CD4-positive, alpha-beta T cell treated with Interleukin-4 for 1 hour (primary cell): ENCODE measurements at places on chromosomes 11 and 22.

DNA sequence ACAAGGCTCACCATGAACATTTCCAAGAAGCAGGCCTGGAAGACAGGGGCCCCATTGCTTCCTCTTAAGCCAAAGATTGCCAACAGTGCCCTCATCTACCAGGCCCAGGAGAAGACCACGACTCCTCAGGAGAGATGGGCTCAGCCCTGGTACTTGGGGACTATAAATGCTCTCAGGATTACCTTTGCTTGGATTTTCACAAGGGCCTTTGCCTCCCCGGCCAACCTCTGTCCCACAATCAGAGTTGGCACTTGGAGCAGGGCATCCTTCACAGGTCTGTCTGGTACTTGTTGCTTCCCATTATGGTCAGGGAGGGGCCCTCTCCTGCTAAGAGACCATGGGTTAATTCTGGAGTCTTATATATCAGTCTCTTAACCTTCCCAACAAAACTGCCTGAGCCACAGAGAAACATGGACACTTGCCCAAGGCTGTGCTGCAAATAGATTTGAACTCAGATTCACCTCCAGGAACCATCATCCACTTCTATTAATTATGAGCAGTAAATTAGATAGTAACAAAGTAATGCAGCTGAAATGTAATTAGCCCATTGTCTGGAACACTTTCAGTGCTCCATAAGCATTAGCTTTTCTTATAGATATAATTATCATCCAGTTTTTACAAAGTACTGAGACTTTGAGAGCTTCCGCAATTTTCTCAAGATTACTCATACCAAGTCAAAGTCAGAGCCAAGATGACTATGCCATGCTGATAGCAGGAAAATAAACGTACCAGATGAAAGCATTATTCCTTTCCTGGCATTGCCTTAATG, 33.5 kb downstream of the POU2AF3 start:
- DNase-seq: no peak

- no peak for DNase-seq
Measured at GRCh38 chr11:35792148-35792845, 129.7 kb downstream of the TRIM44 start.

DNA sequence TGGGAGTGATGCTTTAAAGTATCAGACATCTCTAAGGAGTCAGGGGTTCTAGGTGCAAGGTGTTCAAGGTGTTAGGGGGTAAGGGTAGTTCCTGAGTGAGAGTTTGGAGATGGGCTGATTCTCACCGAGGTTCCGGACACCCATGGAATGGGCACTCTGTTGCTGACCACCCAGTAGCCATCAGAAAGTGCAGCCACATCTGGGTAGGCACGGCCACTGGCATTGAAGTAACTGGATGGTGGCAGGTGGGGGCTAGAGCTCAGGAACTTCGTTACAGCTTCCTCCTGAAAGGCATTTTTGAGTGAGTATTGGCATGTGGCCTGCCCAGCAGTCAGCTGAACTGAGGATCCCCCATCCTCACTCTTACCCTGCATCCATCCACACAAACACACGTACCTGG, 3.0 kb upstream of the TAF10 start:
- no peak for DNase-seq

DNA sequence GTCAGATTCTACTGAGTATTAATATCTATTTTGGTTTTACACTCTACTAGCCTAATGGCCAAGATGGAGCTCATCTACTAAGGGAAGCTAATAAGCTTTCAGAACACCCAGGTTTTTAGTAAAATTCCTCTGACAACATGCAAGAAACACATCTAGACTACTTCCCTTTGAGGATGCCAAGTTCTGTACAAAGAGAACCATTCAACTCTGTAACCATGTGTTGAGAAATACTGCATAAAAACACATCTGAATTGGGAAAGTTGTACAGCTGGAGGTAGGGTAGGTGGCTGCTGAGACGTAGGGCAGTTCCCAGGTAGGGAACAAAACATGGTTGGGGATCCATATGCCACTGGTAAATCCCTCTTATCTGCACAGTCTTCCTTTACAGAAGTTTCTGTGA, 66.2 kb downstream of the SC5D start:
- DNase-seq: no peak

- no peak for DNase-seq
Measured at GRCh38 chr11:106302416-106302815, 225.0 kb downstream of the AASDHPPT start.

GRCh38 chr11:59678118-59678812, 9.4 kb upstream of the PATL1 start:
- no peak for DNase-seq

GRCh38 chr11:121514432-121515334, 61.9 kb upstream of the SORL1-AS1 start:
- DNase-seq: peak; percentile 15

DNA sequence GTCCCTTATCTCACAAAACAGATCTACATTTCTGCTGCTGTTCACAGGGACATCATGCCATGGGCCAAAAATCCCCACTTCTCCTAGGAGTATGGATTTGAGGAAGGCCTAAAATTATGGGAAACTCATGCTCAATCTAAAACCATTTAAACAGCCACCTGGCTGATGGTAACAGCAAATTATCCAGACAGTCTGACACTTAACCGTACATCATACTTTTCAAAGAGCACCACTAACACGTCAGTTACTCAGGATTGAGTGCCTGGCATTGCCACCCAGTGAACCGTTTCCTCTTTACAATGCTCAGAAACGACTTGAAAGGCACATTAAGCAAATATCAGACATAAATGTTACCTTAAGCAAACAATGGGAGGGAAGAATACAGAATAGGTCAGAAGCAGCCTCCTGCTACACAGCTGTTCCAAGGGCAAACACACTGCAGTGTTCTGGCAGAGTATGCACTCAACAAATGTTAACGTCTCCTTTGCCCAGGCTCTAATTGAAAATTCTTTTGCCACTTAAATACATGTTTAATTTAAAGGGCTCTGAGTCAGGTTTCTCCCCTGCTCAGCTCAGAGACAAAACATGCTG, 18.8 kb upstream of the SLC36A4 start:
- DNase-seq: no peak

- DNase-seq: no peak
Measured at GRCh38 chr11:4102711-4103110, 8.1 kb downstream of the RRM1 start.

DNA sequence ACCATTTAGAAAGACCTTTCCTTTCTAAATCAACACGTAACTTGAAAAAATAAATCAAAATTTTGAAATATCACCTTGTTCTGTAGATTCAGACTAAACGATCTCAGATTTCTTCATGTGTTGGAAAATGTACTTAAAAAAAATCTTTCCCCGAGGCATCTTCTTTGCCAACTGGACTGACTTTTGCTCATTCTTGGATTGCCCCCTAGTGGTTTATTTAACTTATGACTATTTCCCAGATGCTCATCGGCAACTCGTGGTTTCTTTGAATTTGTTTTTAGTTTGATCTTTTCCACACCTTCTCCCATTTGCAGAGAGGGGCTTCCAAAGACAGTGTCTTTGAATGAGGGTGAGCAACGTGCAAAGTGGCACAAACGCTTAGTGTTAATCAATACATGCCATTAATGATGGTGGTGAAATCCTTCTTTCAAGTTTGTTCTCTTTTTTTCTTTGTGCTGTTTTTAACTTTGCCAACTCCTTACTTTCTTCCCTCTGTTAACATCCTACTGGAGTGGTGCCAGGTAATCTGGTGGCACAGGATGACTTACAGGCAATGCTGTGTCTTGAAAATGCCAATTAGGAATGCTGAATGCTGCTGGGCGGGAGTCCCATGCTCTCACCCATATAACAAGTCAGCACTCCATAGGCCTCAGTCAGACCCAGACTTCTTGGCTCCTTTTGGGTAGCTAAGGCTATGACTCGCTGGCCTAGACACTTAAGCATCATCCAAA, 18.3 kb downstream of the PRSS23 start:
- no peak for DNase-seq

- DNase-seq: peak; percentile 68
Measured at GRCh38 chr11:93740730-93741093, 583 bp downstream of the TAF1D start.

DNA sequence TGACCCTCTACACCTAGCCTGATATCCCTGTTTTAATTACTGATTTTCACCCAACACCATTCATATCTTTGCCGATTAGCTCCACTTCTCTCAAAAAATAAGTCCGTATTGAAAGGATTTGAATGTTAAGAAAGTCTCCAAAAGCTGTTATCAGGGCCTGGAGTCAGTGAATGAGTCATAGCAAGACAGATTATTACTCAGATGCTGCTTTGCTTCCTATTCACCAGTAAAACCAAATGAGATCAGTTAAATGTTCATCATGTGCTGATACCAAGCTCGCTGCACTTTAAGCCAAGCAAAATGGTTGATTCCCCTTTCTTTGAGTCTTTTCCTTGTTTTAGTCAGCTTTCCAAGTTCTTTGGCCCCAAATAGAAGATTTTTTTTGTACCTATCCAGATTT, 228.4 kb downstream of the FAT3 start:
- no peak for DNase-seq

DNA sequence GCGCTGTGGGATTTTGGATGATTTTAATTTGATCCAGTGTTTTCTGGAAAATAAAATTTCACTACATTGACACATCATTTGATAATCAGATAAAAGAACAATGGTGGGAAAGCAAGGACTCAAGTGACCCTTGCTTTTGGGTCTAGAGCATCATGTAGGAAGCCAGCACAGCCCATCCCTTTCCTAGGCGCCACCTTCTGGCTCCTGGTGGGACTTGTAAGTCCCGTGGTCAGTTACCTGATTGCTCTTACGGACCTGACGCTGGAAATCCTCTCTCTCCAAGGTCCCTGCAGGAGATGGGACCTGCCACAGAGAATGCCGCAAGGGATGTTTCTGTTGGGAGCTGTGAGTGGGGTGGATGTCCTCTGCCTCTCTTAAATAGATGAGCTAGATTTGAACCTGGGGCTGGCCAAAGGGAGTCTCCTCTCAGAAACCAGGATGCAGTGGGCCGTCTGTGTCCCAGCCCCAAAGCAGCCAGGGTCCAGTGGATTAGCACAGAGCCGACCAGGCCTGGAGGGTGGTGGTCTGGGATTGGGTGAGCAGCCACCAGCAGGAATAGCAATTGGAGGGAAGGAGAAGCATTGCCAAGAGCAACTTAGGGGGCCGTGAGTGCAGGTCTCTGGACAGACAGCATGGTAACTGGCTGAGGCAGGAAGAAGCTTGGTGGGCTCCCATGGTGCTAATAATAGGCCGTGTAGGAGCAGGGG, 21.7 kb downstream of the TIMP3 start:
- DNase-seq: no peak

GRCh38 chr22:24812950-24813775, 7.2 kb downstream of the SGSM1 start:
- DNase-seq: no peak

DNA sequence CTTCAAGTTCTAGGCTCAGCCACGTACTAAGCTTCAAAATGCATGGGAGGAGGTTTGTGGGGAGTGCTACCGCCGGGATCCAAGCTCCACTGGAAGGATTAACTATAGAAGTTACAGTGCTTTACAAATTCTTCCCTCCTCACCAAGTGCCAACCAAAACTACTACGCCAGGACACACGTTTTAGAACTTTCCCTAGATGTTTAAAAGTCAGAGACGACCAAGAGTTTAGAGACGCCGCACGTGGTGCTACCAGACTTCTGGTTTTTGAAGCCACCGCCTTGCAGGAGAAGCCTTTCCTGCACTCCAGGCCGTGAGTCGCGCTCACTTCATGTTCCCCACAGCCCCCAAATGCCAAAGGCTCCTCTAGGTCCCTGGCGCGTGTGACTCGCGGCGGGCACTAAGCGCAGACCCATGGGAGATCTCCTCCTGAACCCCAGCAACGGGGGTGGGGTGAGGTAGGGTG, 734 bp downstream of the SNU13 start:
- peak; percentile 21 for DNase-seq

GRCh38 chr11:69307421-69307820, 13.5 kb downstream of the MYEOV start:
- DNase-seq: no peak

DNA sequence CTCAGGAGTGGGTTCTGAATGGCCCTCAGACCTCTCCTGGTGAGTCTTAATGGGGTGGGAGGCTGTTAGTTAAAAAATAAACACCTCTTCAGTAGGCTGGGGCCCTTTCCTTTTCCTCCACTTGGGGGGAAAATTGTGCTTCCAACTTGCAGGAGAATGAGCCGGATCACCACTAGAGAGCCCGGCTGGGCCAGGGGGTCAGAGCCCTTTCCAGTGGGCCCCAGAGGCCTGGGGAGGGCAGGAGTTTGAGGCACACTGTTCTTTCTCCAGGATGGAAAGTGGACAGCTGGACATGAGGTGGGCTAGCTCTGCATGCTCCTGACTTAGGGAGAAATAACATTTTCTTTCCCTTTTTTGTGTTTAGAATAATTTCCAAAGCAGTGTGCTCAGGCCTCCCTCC, 32.8 kb downstream of the B3GAT1 start:
- no peak for DNase-seq

GRCh38 chr22:20430720-20431510, 6.7 kb downstream of the SCARF2 start:
- peak; percentile 57 for DNase-seq

DNA sequence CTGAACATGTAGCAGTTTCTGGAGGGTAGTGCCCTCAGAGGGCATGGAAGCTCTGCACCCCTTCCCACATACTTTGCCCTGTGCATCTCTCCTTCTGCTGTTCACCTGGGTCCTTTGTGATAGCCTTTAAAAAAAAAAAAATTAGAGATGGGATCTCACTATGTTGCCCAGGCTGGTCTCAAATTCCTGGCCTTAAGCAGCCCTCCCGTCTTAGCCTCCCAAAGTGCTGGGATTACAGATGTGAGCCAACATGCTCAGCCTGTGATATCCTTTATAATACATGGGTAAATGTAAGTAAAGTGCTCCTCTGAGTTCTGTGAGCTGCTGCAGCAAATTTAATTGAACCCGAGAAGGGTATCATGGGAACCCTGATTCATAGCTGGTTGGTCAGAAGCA, 33.7 kb downstream of the PPFIA1 start:
- no peak for DNase-seq

- peak; percentile 56 for DNase-seq
Measured at GRCh38 chr22:36332623-36333332, 55.0 kb downstream of the MYH9 start.

DNA sequence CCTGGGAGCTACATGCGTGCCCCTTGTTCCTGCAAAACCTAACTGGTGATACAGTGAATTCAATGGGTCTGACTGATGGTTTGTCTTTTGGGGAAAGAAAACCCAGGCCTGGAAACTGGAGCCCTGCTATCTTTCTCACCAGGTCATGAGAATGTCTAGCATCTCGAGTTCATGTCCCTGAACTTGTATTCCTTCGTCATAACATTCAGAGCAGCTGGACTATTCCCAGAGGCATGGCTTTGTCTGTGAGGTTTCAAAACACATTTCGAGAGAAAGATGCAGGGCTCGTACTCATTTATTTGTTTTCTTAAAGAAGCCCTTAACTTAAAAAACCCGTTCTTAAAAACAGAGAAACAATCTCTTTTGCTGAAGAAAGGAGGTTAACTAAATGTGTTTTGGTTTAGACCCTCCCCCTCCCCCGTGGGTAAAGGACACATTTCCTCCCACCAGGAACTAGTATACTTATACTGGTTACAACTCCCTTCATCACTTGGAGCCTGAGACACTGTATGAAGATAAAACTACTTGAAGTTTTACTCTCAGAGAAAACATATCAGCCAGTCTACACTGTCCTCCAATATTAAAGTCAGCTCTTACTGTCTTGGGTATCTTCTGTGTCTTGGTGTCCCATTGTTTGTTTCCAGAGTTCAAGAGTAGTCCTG, 43.2 kb downstream of the ME3 start:
- DNase-seq: no peak

- no peak for DNase-seq
Measured at GRCh38 chr11:83072350-83073242, 899 bp upstream of the RAB30 start.

GRCh38 chr11:8067929-8068575, 13.0 kb upstream of the TUB start:
- no peak for DNase-seq
